Osteoblast (primary cell): ENCODE measurements at places on chromosomes 6 and 20. TPM values are rescaled to one million over a fixed set of nuclear protein-coding genes. Genes with fewer than 3 reads are reported as not detected.
A peak's percentile ranks its signal among the peaks of the same experiment; 100 is the strongest.

TMEM242 gene
- 5.6 and 6.2 TPM in 2 replicates for total RNA-seq

OPRL1 gene
- 0.59 and 0.72 TPM in 2 replicates for total RNA-seq

SLC32A1 gene
- not detected in 2 replicates for total RNA-seq

PLTP gene
- 15.3 and 21.7 TPM in 2 replicates for total RNA-seq

COX4I2 gene
- not detected in 2 replicates for total RNA-seq

ADGRB3 gene
- not detected in 2 replicates for total RNA-seq

GPX5 gene
- total RNA-seq = not detected in 2 replicates

OPN5 gene
- under 0.01 TPM in 1 of 2 replicates, not detected in the other for total RNA-seq

- DNase-seq = peak; percentile 57
Observed at GRCh38 chr20:62846166-62846890, 15.3 kb downstream of the TCFL5 start.

GRCh38 chr20:8796088-8796660 is 272.7 kb upstream of the PLCB4 start:
- peak; percentile 48 for DNase-seq

- peak; percentile 38 for DNase-seq
Observed at GRCh38 chr6:48977573-48977972, 485.5 kb downstream of the MMUT start.

DNA sequence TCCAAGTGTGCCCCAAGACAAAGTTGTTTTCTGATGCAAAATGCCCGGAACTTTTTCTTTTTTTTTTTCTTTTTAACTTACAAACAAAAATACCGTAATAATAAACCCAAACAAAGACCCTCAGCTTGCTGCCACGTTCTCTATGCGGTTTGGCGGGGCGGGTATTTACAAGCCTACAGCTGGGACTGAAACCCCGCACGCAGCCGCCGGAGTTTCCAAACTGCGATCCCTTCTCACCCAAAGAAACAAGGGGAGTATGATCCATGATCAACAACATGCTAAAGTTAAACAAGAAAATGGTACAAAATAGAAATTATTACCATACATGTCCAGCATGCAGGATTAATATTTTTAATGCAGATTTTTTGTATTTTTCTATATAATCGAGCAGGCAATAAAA is 2.1 kb downstream of the MAFB start:
- DNase-seq = no peak

- peak; percentile 94 for DNase-seq
Observed at GRCh38 chr20:44651684-44652423, at the start of gene ADA. TSS of gene ADA (minus strand) at chr20:44651699. CDS start at chr20:44651607, 92 bp downstream.

DNA sequence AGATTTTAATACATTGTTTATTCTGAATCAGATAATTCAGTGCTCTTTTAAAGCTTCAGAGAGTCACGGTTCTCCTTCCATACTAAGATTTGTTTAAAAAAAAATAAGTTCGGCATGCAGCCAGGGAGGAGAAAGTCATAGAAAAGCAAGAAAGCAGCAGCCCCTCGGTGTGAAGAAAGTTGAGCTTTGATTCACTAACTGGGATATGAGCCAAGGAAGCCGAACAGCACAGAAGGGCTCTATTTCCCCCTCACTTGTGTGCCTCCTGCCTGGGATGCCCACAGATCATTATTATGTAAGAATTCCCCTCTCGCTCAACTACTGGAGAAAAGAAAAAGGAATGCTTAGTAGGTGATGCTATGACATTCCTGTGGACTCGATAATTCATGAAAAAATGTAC is 69.3 kb upstream of the SYNJ2 start:
- DNase-seq = peak; percentile 80

DNA sequence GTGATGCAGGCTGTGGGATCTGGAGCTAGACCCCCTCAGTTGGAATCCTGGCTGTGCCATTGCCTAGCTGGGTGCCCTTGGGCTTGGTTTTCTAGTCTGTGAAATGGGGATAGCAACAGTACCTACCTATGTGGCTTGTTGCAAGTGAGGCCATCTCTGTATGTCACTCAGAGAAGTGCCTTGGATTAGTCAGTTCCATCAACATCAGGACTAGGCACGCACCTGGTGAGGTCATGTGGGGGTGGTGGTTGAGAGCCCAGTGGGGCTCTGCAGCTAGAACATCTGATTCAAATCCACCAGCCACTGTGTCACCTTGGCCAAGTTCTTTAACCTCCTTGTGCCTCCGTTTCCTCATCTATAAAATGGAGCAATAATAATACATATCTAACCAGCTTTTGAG is 12.5 kb downstream of the TCF15 start:
- no peak for DNase-seq

GRCh38 chr6:85726206-85726605 is 83.5 kb upstream of the SYNCRIP start:
- DNase-seq = no peak

GRCh38 chr20:14622796-14623195 is 285.4 kb upstream of the FLRT3 start:
- DNase-seq = no peak

DNA sequence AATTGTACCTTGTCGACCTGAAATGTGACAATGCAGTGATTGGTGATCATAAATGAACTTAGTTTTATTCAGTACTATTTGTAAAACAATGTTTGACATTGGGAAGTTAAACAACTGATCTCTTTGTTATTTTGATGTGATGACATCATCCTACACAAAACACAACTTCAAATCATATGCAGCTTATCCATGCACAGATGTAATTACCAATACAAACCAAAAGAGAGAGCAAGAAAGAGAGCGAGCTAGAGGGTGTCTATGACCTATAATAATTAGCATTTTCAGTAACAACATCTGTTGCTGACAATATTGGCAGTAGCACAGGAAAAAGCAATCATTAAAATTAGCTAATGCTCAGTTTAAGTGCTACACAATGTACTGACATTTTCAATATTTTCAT is 320.9 kb downstream of the UTRN start:
- DNase-seq = no peak

DNA sequence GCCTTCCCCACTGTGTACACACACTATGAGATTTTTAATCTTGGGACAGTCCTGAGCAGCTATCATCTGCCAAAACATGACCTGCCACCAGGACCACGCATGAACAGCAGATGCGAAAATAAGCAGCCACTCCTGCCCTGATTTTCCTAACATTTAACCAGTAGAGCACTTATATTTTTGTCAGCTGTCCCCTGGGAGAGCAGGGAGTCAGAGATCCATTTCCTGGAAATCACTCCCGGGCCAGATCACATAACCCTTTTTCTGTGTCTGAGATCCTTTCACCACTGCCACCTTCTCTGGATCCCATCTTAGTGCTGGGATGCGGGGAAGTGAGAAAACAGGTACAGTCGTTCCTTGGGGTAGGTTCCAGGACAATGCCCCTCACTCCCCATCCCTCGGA is 5.7 kb downstream of the SDCBP2 start:
- peak; percentile 85 for DNase-seq

DNA sequence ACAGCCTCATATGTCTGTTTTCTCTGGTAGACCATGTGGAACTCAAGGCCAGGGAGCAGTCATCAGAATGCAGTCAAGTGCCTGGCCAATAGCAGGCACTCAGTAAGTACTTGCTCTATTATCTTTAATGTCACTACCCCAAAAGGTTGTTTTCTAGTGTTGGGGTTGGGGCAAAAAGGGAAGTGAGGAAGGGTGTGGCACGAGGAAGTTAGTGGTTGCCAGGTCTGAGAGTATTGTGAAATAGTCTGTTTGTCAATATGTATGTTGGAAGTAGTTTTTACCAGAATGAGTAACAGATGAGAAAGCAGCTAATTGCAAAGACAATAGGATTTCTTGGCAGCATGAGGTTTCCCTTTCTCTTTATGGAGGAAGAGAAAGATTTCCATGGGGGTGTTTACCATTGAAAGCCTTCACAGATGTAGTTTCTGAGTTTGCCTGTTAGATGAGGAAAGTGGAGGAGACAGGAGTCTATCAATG is 59.5 kb upstream of the ARMH2 start:
- DNase-seq = peak; percentile 38

DNA sequence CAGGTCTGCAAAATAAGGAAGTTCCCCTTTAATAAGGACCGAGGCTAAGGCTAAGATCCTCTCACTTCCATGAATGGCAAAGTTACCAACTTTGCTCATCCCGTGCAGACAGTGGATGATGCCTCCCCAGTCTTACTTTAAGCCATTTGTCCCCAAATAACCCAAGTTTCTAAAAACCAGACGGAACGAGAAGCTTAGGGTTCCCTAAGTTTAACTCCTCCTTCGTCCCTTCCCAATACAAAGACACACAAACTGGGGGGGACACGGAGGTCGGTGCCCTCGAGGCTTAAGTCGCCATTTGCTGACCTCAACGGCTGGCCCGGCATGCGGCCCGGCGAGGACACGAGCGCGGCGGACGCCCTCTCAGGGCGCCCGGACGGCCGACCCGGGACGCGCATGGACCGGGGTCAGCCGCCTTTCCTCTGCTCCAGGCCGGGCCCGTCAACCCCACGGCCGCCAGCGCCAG is 527 bp downstream of the FBXO30 start:
- DNase-seq = peak; percentile 50

DNA sequence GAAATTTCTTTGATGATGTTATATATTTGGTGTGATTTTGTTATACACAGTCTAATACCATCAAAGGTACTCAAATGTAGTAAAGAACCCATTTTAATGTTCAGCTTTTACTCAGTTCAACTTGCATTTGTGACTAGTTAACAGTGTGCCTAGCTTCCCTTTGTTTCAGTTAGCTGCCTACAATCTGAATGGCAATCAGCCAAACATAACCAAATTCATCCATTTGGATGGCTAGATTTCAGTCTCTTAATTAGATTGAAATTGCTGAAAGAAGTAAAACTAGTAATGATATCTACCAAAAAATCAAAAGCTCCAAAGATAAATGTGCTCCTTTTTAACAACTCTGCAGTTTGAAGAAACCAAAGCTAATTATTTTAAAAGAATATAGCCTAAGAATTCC is 6.9 kb downstream of the EPHA7 start:
- no peak for DNase-seq

DNA sequence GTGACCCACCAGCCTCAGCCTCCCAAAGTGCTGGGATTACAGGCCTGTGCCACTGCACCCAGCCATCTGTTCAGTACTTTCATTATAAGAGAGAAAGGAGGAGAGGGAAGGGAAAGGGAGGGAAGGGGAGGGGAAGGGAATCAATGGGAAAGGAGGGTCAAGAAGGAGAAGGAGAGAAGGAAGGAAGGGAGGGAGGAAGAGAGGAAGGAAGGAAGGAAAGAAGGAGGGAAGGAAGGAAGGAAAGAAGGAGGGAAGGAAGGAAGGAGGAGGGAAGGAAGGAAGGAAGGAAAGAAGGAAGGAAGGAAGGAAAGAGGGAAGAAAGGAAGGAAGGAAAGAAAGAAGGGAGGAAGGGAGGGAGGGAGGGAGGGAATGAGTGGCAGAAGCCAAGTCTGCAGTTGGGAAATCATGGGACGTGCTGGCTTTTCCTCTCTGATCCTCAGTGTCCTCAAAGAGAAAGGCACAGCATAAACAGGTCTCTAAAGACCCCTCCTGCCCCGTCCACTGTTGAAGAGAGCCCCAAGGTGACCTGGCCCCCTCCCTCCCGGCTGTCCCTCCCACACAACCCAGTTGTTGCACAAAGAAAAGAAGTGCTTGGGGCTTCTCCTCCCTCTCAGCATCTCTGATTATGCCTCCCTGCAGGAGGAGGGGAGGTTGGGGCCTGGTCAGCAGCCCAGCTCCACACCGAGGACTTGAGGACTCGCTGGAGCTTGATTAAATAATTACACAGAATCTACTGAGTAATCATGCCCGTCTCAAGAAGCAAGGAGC is 69.1 kb upstream of the TOP1 start:
- no peak for DNase-seq

- no peak for DNase-seq
Observed at GRCh38 chr6:29509239-29509638, 21.5 kb upstream of the MAS1L start.

DNA sequence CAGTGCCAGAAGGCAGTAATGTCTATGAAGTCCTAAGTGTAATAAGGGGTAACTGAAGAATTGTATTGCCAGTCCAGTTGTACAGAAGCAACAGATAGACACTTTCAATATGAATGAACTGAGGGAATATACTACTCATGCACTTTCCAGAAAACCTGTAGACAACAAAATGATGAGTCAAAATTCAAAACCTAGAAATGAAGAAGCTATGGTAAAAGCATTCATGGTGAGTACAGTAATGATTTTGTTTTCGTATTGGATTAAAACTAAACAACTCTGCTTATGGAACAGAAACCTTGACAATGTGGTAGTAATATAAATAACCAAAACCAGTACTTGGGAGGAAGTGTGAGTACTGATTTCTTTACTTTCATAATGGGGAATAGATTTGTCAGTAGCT is 35.0 kb downstream of the ARMC2 start:
- no peak for DNase-seq

GRCh38 chr20:35085477-35086225 is 7.0 kb downstream of the TRPC4AP start:
- no peak for DNase-seq

DNA sequence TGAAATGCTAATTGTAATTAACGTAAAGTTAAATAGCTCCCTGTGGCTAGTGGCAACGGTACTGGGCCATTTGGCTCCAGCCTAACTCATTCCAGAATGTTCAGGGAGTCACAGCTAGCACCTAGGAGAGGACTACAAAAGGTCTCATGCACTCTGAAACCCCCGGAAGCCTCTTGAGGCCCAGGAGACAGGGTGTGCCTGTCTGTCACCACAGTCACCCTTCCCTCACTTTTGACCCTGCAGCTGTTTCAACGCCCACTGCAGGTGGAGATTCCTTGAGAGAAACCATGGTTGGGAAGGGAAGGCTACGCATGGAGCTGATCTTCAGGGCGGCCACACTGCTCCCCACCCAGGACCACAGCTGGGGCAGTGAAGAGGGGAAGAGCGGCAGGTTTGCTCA is 58.6 kb downstream of the SULF2 start:
- DNase-seq = no peak

DNA sequence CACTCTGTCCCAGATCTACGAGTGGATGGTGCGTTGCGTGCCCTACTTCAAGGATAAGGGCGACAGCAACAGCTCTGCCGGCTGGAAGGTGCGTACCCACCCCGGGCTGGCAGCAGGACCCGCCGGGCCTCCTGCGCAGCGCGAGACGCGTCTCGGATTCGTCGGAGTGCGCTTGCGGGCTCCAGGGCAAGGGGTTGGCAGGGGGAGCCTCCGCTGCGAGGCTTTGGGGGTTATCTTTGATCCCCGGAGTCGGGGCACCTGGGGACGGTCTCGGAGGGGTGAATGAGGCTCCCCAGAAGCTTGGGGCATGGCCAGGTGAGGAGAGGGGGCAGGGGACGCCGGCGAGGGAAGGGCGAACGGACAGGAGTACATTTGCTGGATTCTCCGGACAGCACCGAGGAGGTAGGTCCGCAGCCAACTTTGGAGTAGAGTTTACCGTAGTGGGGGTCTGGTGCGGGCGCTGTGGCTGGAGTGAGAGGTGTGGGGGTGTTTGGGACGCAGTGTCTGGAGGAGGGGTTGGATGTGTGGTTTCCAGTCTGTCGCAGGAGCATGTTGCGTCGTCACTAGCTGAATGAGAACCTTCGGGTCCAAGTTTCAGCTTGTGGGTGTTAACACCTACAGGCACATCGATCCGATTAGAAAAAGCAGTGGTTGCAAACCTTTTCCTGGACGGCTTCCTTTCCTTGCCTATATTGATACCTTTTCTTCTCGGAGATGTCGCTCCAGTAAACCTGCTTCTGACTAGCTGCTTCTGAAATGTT is 1.2 kb downstream of the FOXO3 start:
- DNase-seq = peak; percentile 89
